ENCODE measurements at places on chromosomes 2 and 18. TPM values are rescaled to one million over a fixed set of nuclear protein-coding genes. Genes with fewer than 3 reads are reported as not detected.

The GAL3ST2 gene
- total RNA-seq = not detected

- no peak for DNase-seq
These were observed 145.0 kb downstream of the HDAC4 start for GRCh38 chr2:239255628-239256349.

The ASAP2 gene
- 24.0 TPM for total RNA-seq

DNA sequence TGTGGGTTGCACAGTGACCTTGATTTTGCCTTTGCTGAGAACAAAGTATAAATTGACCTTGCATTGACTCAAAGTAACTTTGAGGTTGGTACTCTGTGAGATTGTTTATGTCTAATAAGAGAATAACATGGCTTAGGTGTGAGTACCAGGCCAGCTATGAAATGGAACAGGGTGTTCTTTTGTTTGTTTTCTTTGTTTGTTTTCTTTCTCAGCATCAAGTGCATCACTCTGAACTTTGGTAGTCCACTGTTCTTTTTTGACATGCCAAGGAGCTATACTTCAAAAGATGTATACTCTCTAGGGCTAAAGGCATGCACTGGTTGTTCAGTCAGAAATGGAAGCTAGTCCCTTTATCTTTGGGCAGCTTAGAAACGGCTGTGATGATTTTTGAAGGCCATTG is 5.1 kb downstream of the ABCB11 start:
- no peak for DNase-seq

The CPSF3 gene
- total RNA-seq = 81.5 TPM

GRCh38 chr2:154709215-154709614 is 10.7 kb downstream of the KCNJ3 start:
- DNase-seq = no peak

- DNase-seq = no peak
These were observed 4.9 kb upstream of the FIGLA start for GRCh38 chr2:70795164-70795995.

DNA sequence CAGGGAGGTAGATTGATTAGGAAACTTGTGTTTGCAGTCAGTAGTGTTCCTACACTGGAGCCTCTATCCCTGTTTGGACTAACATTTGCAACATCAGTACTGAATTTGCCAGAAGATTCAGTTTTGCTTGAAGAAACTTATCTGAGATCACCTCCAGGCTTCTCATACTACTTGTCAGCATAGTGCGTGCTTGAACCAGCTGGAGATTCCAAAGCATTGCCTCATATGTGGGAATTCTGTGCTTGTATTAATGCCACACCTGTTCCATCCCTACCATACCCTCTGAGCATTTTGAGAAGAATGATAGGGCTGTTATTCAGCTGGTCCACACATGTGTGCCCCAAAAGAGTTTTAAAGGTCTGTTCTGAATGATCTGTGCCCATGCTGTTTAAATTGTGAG is 148.7 kb downstream of the RAPGEF4 start:
- DNase-seq = no peak

GRCh38 chr2:2662037-2662846 is 331.2 kb upstream of the MYT1L start:
- no peak for DNase-seq

Data from HT1080 (cell line).